ENCODE measurements at places on chromosomes 3 and 15. TPM values are rescaled to one million over a fixed set of nuclear protein-coding genes. Genes with fewer than 3 reads are reported as not detected.

- peaks cover 11% of the 10 kb centered on the region for H3K36me3 ChIP-seq
- H3K4me3 ChIP-seq = no peak overlapping the region
- H3K4me1 ChIP-seq = no peaks in the 10 kb centered on the region
- H3K27ac ChIP-seq = no peak overlapping the region
- no peaks in the 10 kb centered on the region for H3K27me3 ChIP-seq
- DNase-seq = peak; percentile 82
Measured at GRCh38 chr3:52231502-52232278, 6.2 kb upstream of the TLR9 start.

- peaks cover 94% of the 10 kb centered on the region for H3K27me3 ChIP-seq
- peaks cover 11% of the 10 kb centered on the region for H3K4me1 ChIP-seq
- no peak overlapping the region for H3K4me3 ChIP-seq
- H3K27ac ChIP-seq = no peak overlapping the region
- H3K36me3 ChIP-seq = no peaks in the 10 kb centered on the region
- peak; percentile 49 for DNase-seq
Measured at GRCh38 chr3:147423798-147424580, 14.8 kb downstream of the ZIC1 start.

GRCh38 chr15:61857169-61857829 is 202.9 kb downstream of the VPS13C start:
- no peak overlapping the region for H3K27ac ChIP-seq
- no peaks in the 10 kb centered on the region for H3K4me1 ChIP-seq
- H3K4me3 ChIP-seq = no peak overlapping the region
- no peak for DNase-seq
- H3K27me3 ChIP-seq = no peaks in the 10 kb centered on the region

The ZNF620 gene
- 15.1 TPM for total RNA-seq

The SNTN gene
- not detected for total RNA-seq

- no peaks in the 10 kb centered on the region for H3K27me3 ChIP-seq
- peaks cover 11% of the 10 kb centered on the region for H3K4me1 ChIP-seq
Measured at GRCh38 chr3:57100046-57100695, 39.7 kb downstream of the SPATA12 start.

- no peak overlapping the region for H3K27ac ChIP-seq
- DNase-seq = no peak
- H3K36me3 ChIP-seq = peaks cover 27% of the 10 kb centered on the region
- no peak overlapping the region for H3K4me3 ChIP-seq
- H3K4me1 ChIP-seq = no peaks in the 10 kb centered on the region
Measured at GRCh38 chr15:50925281-50925680, 16.8 kb downstream of the AP4E1 start.

- H3K36me3 ChIP-seq = no peaks in the 10 kb centered on the region
- H3K27me3 ChIP-seq = peaks cover 13% of the 10 kb centered on the region
- no peak for DNase-seq
Measured at GRCh38 chr3:35120026-35120425, 519.3 kb upstream of the ARPP21 start.

The OR4F15 gene
- total RNA-seq = not detected

DNA sequence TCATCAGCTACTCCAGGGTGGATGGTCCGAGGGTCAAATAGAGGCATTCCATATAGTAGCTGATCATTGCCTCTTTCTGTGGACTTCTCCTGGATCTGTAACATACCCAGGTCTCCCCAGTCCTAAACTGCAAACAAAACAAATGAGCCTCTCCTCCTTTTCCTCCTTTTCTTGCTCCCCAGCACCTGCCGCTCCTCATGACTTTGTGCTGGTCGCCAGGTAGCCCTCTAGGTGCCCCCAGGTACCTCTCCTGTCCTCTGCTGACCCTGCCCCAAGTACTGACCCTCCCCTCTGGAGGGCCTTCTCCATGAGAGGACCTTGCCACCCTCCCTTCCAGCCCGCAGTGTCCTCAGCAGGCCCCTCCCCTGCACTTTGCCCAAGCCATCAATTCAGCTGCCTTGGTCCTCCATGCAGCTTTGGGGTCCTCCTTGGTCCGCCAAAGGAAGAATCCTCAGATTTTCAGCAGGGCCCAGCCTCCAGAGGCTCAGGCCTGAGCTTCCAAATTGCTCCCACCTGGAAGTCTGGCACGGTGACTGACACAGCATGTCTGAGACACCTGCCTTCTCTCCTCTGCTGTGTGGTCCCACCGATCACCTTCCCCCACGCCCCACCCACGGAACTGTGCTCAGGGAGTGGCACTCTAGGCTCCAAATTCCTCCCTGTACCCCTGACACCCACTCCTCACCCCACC is 111.0 kb downstream of the LRRK1 start:
- H3K36me3 ChIP-seq = peaks cover 6% of the 10 kb centered on the region
- H3K27me3 ChIP-seq = peaks cover 2% of the 10 kb centered on the region
- H3K27ac ChIP-seq = no peak overlapping the region
- H3K4me1 ChIP-seq = peaks cover 1% of the 10 kb centered on the region

GRCh38 chr3:53709256-53709655 is 137.0 kb downstream of the CHDH start:
- H3K4me1 ChIP-seq = peaks cover 12% of the 10 kb centered on the region
- no peaks in the 10 kb centered on the region for H3K36me3 ChIP-seq
- no peak for DNase-seq
- H3K27me3 ChIP-seq = peaks cover 4% of the 10 kb centered on the region

DNA sequence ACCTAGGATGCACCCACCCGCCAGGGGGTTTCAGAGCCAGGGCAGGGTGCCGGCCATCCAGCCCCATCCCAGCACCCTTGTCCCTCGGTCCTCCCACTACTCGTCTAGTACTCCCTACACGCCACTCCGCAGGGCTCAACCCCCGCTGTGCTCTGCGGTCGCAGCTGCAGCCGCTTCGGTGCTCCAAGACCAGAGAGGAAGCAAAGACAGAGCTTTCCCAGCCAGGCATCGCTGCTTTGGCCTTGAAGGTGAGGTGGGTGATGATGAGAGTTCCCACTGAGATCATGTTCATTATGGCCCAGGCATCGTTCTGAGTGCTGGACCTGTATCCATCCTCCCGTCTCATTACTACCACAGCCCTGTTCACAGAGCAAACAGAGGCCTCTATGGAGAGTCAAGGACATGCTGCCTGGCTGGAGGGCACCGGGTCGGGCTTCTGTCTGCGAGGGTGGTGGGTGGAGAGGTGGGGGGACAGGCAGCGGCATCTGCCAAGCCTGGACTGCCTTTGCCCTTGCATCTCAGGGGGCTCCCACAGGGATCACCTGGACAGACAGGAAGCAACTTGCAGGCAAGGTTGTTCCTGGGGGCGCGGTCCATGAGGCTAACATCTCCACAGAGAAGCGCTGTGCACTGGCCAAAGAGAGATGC is 66.9 kb downstream of the KLF13 start:
- H3K27me3 ChIP-seq = peaks cover 27% of the 10 kb centered on the region
- H3K4me3 ChIP-seq = peak overlapping the region; percentile 31
- DNase-seq = no peak
- H3K36me3 ChIP-seq = peaks cover 10% of the 10 kb centered on the region
